ENCODE measurements at places on chromosomes 5 and 9.

DNA sequence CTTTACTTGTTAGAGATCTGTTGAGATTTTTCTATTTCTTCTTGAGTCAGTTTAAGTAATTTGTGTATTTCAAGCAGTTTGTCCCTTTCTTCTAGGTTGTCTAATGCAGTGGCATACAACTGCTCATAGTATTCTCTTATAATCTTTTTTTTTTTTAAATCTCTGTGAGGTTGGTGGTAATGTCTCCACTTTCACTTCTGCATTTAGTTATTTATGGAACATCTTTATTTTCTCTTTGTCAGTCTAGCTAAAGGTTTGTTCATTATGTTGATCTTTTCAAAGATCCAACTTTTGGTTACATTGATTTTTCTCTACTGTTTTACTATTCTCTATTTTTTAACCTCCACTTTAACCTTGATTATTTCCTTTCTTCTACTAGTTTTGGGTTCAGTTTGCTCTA is 13.8 kb downstream of the FOXE1 start:
- no peaks in the 10 kb centered on the region for H3K36me3 ChIP-seq
- no peak for DNase-seq
- H3K27me3 ChIP-seq: no peaks in the 10 kb centered on the region
- no peak overlapping the region for H3K4me3 ChIP-seq

DNA sequence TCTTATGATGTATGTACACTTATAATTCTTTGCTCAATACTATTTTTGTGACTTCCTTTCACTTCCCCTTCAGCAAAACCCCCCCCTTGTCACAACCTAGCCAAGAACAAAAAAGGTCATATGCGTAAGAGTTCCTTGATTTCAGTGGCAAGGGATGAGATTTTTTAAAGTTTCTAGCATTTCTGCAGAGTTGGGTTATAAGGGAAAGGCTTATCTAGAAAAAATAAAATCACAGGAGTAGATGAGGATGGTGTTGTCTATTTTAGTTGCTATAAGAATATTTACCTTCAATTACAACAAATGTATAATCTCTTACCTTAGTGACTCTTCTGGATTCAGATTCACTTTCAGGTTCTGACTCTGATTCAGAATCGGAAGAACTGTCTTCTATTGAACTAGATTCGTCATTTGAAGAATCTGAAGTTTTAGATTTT is 184.6 kb downstream of the AP3B1 start:
- no peak overlapping the region for H3K4me3 ChIP-seq
- H3K27ac ChIP-seq: no peak overlapping the region
- H3K36me3 ChIP-seq: no peaks in the 10 kb centered on the region
- DNase-seq: no peak
- no peaks in the 10 kb centered on the region for H3K27me3 ChIP-seq

GRCh38 chr5:19886123-19886917 is 101.7 kb downstream of the CDH18 start:
- H3K27me3 ChIP-seq: no peaks in the 10 kb centered on the region
- H3K4me1 ChIP-seq: no peaks in the 10 kb centered on the region
- H3K27ac ChIP-seq: no peak overlapping the region
- no peaks in the 10 kb centered on the region for H3K36me3 ChIP-seq
- H3K4me3 ChIP-seq: no peak overlapping the region

- no peaks in the 10 kb centered on the region for H3K36me3 ChIP-seq
- H3K4me3 ChIP-seq: no peak overlapping the region
- no peak for DNase-seq
- no peak overlapping the region for H3K27ac ChIP-seq
- no peaks in the 10 kb centered on the region for H3K27me3 ChIP-seq
- H3K4me1 ChIP-seq: peaks cover 3% of the 10 kb centered on the region
Observed at GRCh38 chr5:157520911-157521703, 54.5 kb downstream of the ADAM19 start.

- peaks cover 2% of the 10 kb centered on the region for H3K36me3 ChIP-seq
- DNase-seq: peak; percentile 35
- no peaks in the 10 kb centered on the region for H3K27me3 ChIP-seq
Observed at GRCh38 chr5:151202381-151203139, 21.3 kb downstream of the CCDC69 start.

GRCh38 chr5:8993031-8993430 is 552.8 kb downstream of the SEMA5A start:
- H3K4me1 ChIP-seq: no peaks in the 10 kb centered on the region
- H3K36me3 ChIP-seq: no peaks in the 10 kb centered on the region
- no peak overlapping the region for H3K4me3 ChIP-seq
- no peaks in the 10 kb centered on the region for H3K27me3 ChIP-seq
- no peak overlapping the region for H3K27ac ChIP-seq

- no peak overlapping the region for H3K27ac ChIP-seq
- no peaks in the 10 kb centered on the region for H3K27me3 ChIP-seq
- no peaks in the 10 kb centered on the region for H3K4me1 ChIP-seq
- no peak for DNase-seq
- no peaks in the 10 kb centered on the region for H3K36me3 ChIP-seq
- H3K4me3 ChIP-seq: no peak overlapping the region
Observed at GRCh38 chr5:104538734-104539133, 976.1 kb upstream of the NUDT12 start.

DNA sequence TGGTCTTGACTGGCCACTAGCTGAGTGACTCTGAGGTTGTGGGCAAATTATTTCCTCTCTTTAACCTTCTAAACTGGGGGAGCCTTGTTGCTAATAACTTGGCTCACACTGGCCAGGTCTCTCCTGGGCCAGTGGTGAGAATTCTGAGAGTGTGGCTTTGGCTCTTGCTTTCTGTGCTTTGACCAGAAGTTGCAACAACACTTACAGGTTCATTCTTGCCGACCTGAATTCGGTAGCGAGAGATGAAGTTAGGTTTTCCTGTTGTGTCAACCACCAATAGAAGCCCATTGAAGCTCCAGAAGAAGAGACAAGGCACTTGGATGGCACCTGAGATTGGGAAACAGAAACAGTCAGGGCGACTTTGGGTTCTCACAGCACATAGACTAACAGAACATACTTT is 19.8 kb downstream of the FAXDC2 start:
- no peaks in the 10 kb centered on the region for H3K27me3 ChIP-seq
- H3K36me3 ChIP-seq: peaks cover 35% of the 10 kb centered on the region
- H3K4me1 ChIP-seq: peaks cover 11% of the 10 kb centered on the region

DNA sequence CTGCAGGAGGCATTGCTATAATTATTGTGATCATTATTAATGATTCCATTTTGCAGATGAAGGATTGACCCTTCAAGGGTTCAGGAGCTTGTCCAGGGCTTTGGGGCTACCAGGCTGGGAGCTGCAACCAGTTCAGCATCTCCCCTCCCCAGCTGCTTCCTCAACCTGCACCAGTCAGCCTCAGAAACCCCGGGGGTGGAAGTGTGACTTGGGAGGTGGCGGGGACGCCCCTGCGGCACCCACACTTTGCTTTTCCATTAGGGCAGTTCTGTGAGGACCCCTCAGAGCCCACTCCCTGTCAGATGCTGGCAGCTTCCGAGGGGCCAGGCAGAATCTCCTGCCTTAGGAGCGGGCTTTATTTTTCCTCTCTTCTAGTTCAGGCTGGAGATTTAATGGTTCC is 85.6 kb downstream of the OLFM1 start:
- H3K4me3 ChIP-seq: no peak overlapping the region
- DNase-seq: no peak
- H3K4me1 ChIP-seq: no peaks in the 10 kb centered on the region
- H3K27me3 ChIP-seq: no peaks in the 10 kb centered on the region

DNA sequence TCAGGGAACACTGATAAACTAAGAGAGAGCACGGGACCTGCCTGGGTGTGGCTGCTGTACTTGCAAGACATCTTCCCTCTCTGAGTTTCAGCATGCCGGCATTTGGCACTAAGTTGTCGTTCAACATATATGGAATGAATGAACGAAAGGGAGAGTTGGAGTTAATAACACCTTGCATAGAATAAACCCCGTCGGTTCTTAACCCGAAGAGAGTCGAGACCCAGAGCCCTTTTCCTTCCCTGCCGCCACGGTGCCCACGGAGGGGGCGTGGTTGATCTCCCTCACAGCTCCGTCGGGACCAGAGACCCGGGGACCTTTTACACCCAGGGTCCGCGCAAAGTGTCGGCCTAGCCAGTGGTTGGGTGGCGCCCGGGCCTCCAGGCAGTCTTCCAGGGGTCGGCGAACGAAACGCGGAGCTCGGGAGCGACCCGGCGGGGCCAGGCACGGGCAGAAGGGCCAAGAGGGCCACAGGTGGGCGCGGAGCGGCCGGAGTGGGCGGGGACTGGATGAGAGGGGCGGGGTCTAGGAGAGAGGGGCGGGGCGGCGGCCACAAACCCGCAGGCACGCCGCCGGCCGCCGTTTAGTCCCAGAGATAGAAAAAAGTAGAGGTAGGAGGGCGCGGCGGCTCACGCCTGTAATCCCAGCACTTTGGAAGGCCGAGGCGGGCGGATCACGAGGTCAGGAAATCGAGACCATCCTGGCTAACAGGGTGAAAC is 735 bp upstream of the RPL26L1 start:
- H3K4me1 ChIP-seq: peaks cover 1% of the 10 kb centered on the region
- H3K27me3 ChIP-seq: no peaks in the 10 kb centered on the region
- H3K36me3 ChIP-seq: no peaks in the 10 kb centered on the region
- peak overlapping the region; percentile 93 for H3K4me3 ChIP-seq
- peak; percentile 69 for DNase-seq

DNA sequence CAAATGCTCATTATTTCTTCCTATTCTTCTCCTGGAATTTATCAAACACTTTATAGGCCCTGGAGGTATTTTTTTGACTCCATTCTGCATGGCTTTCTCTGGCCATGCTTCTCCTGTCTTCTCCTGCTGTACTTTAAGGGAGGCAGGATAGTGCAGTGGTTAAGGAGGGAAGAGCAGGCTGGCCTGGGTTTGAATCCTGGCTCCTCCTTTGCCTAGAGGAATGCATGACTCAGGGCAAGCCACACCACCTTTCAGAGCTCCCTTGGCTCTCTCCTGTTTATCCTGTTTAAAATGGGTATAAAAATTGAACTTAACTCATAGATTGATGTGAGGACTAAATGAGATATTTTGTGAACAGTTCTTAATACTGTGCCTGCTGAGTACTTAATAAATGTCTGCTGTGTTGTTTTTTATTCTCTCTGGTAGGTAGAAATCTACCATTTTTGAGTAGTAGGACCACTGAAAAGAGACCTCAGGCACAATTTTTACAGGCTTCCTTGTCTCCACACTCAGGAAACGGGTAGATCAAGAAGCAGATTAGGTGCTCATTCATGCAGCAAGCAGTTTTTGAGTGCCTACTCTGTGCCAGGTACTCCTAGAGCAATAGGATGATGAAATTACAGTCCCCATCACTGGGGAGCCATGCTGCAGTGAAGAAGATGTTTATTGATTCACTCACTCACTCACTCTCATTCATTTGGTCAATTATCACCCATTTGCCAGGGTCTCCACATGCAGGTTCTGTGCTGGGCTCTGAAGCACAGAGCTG is 32.7 kb upstream of the ARAP3 start:
- no peak overlapping the region for H3K27ac ChIP-seq
- H3K4me3 ChIP-seq: no peak overlapping the region
- H3K27me3 ChIP-seq: peaks cover 5% of the 10 kb centered on the region
- H3K36me3 ChIP-seq: no peaks in the 10 kb centered on the region

DNA sequence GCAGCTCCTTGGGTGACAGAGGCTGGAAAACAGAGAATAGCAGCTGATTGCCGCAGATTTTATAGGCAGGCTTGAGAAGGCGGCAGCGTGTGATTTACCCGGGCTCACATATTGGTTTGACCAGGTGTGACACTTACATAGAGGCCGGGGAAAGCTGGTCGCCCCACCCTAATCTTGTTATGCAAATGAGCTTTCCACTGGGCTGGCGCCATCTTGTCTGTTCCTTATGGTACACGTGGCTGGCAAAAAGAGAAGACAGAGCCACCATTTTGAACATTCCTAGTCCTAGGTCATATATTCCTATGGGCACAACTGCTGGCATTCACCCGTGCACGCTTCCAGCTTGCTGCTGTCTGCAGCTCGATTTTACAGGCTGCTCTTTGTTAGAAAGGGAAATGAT is 11.3 kb upstream of the SPZ1 start:
- no peak overlapping the region for H3K27ac ChIP-seq
- H3K4me1 ChIP-seq: no peaks in the 10 kb centered on the region
- no peaks in the 10 kb centered on the region for H3K27me3 ChIP-seq

DNA sequence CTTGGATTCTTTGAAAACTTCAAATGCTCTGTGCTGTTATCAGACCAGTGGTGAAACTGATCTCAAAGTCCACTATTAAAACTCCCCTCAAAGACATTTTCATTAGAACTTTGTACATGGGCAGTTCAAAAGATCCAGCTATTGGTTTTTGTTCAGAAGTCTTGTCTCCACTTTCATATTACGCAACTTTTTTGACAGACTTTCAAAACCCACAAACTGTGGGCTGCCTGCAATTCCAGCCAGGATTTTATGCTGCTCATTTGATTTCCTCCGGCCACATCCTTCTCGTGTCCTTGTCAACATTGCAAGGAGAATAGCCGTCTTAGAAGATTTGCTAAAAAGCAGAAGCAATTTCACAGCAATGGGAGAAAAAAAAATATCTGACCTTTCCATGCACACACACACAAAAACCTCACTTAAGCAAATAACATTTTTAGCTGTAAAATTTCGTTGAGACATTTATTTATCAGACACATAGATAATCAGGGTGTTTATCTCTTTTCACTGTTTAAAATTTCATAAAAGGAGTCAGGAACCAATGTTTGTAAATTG is 1990.5 kb downstream of the MAT2B start:
- H3K4me1 ChIP-seq: no peaks in the 10 kb centered on the region
- no peak overlapping the region for H3K27ac ChIP-seq
- no peak overlapping the region for H3K4me3 ChIP-seq
- no peaks in the 10 kb centered on the region for H3K27me3 ChIP-seq

DNA sequence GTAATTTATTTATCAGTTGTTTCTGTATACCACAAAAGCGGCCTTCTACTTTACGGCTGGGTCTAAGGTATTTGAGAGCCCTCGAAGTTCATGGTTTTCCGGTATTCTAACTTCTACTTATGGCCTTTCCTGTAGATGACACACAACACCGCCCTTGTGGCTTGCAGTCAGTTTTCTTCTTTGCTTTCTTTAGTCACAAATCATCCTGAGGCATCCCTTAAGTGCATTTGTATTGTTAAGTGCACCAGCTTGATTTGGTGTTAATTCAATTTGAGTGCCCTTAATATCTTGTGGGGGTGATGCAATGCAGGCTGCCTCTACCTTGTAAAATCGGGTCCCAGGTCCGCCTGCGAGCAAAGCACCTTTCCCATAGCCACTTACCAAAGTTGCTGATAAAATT is 511.9 kb downstream of the CCDC171 start:
- no peaks in the 10 kb centered on the region for H3K36me3 ChIP-seq
- H3K27me3 ChIP-seq: no peaks in the 10 kb centered on the region
- no peaks in the 10 kb centered on the region for H3K4me1 ChIP-seq
- H3K4me3 ChIP-seq: no peak overlapping the region
